NCI-H2107 (cell line): ENCODE measurements at places on chromosomes 5 and 9.
A peak's percentile ranks its signal among the peaks of the same experiment; 100 is the strongest.

GRCh38 chr9:114756920-114757319 is 48.9 kb downstream of the TNFSF15 start:
- no peak for DNase-seq

DNA sequence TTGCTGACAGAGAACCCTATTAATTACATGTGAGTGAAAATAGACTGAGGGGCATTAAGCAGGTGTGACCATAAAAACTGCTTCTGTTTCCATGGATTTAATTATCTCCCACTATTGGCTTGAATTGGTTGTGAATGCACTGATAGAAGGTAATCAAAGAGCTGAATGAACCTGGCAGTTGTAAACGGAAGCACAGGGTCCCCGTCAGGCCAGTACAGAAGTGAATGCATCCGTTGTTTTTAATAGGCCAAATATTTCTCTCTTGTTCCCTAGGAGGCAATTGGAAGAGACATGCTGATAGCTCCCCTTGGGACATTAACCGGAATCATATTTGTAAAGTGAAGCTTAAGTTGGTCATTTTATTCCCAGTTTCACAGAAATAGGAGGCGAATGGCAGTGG is 147.0 kb downstream of the CAVIN4 start:
- no peak for DNase-seq

DNA sequence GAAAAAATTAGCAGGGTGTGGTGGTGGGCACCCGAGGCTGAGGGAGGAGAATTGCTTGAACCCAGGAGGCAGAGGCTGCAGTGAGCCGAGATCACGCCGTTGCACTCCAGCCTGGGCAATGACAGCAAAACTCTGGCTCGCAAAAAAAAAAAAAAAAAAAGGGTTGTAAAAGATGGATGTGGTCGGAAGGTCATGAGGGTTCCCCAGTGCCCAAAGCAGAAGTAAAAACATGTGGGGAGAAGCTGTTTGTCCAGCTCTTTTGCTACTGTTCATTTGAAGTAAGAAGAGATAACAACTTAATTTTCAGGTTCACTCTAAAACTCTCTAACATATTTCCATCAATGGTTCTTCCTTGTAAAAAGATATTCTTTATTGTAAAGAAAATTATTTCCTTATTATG is 57.1 kb upstream of the GOLPH3 start:
- no peak for DNase-seq

- no peak for DNase-seq
These were observed 52.5 kb upstream of the SEMA6A start for GRCh38 chr5:116626945-116627679.

DNA sequence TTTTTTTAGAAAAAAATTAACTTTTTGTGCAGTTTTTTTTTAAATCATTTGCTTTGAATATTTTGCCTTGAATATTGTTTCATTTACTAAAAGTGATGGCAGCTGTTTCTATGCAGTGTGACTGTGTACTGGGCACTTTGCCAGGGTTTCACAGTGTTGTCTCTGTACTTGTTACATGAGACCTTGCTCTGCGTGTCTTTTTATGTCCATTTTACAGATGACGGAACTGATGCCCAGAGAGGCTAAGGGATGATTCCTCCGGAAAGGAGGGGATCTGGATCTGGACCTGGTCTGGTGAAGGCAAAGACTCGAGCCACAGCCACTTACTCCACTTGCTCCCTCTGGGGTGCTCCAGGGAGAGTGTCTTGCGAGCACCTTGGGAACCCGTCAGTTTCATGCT is 124.8 kb upstream of the PTCH1 start:
- DNase-seq, result no peak

- DNase-seq, result no peak
These were observed 34.9 kb downstream of the RFK start for GRCh38 chr9:76359365-76359764.

- DNase-seq, result no peak
These were observed 464.5 kb downstream of the MTRR start for GRCh38 chr5:8333485-8333884.

GRCh38 chr5:6719896-6720560 is 6.8 kb downstream of the TENT4A start:
- no peak for DNase-seq

GRCh38 chr5:1324719-1325190 is 20.1 kb downstream of the CLPTM1L start:
- DNase-seq, result no peak

DNA sequence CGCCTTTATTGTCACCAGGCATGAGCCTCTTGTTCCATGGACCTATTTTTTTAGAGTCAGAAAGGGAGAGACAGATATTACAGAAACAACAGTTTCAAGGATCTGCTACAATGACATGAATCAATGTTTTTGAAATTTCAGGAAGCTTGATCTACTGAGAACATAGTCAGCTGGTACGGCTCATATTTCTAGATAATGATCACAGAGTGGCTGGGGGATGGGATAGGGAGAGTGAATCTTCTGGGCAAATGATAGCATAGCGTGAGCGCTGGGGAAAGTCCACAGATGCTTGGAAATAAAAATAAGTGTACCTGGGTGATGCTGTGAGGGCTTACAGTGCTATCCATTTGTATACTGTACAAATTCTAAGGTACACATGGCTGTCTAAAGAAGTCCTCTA is 340.4 kb downstream of the EBF1 start:
- DNase-seq, result no peak

- no peak for DNase-seq
These were observed 45.7 kb upstream of the CFAP157 start for GRCh38 chr9:127660886-127661741.

GRCh38 chr5:6683241-6683640 is 30.0 kb upstream of the TENT4A start:
- no peak for DNase-seq

DNA sequence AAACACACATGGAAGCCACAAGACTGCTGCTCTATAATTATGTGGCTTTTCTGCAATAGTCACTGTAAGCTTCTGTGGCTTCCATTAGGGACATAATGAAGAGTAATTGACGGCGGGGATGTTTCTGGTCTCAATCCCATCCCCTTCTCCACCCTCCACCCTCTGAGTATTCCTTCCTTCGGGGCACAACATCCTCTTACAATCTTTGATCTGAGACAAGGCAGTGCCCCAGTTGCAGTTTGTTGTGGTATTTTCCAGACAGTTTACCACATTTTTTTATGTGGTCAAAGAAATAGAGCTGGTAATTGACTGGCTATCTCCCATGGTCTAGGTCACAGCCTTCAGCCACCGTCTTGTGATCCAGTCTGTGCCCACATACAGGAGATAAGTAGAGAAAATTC is 277.7 kb downstream of the NR2F1-AS1 start:
- DNase-seq, result no peak

GRCh38 chr5:66248874-66249273 is 104.8 kb downstream of the SREK1 start:
- no peak for DNase-seq

DNA sequence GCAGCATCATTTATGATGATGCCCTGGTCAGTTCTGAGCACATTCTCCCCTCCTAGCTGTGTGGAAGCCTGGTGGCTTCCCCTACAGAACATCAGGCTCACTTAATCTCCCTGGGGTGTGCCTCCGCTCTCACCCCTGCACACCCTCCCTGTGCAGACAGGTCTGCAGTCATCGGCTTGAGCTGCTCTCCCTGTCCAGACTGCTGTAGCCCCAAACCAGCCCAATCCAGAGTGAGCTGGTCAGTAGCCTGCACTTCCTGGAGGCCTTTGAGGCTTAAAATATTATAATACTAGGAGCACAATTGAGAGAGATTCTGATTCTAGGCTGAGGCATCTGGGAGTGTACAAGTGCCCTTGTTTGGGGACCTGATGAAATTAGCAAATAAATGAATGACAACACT is 60.2 kb downstream of the PPARGC1B start:
- no peak for DNase-seq

GRCh38 chr9:127714951-127715469 is 453 bp downstream of the PTRH1 start:
- no peak for DNase-seq

GRCh38 chr9:136093995-136094881 is 851 bp downstream of the NACC2 start:
- peak; percentile 39 for DNase-seq

- DNase-seq, result no peak
These were observed 310.9 kb downstream of the TRIM36 start for GRCh38 chr5:114858665-114859437.

GRCh38 chr9:13967011-13967410 is 346.9 kb downstream of the NFIB start:
- DNase-seq, result no peak

DNA sequence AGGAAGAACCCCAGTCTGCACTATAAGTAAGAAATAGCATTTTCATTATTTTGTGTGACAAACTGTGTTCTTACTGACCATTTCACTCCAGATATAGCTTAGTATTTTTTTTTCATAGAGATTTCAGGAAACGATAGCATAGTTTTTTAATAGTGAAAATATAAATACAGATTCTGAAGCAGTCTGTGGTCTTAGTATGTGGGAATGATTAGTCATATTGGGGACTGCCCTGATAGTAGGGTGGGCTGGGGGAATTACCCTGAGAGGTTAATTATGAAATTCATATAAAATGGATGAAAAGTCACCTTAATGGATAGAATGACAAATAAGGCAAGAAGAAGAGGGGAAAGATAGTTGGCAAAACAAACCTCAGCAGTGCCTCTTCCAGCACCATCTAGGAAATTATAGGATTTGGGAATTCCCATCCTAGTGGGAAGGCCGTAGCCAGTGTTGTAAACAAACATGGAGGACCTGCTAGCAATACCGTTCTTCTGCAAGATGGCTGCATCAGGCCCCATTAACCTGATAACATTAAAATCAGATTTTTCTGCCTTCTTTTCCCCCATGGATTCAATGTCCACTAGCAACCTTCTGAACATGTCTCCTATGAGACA is 23.7 kb upstream of the NR3C1 start:
- no peak for DNase-seq

- no peak for DNase-seq
These were observed 34.6 kb downstream of the HSPA4 start for GRCh38 chr5:133086366-133086875.

DNA sequence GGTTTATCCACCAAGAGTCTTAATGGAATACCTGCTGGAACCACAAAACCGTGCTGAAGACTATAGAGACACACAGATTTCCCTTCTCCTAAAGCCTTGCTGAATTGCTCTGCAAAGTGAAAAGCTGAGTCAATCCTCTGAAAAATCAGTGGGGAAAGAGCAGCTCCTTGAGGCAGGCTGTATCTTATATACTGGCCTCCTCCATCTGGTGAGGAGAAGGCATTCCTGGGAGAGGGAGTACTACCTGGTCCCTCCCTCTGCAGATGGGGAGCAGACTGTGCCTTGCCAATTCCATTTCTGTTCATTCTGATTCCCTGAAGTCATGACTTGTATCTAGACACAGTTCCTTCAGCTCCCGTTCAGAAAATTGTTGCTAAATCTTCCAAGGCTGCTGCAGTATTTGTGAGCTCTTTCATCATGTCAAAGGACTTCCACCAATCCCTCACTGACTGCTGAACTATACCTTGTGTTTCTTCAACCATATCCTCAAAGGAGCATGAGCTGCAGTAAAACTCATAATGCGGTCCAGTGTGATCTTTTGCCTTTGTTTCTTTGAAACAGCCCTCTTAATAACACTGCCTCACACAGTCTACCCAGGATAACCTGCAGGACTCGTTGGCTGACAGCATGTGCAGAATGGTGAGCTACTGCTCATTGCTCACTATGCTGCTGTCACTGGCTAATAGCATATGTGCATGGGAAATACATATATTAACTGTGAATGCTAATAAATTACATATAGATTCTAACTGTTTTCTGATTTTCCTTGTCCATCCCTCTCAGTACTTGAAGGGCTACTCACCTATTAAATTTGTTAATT is 84.5 kb downstream of the FOXD1 start:
- DNase-seq, result no peak

- no peak for DNase-seq
These were observed 16.2 kb downstream of the LHX6 start for GRCh38 chr9:122212473-122213004.

GRCh38 chr5:149130121-149130914 is 11.0 kb upstream of the ABLIM3 start:
- no peak for DNase-seq

- DNase-seq, result no peak
These were observed 312.3 kb downstream of the ENC1 start for GRCh38 chr5:74328221-74328630.

- no peak for DNase-seq
These were observed 95.8 kb upstream of the ABCA1 start for GRCh38 chr9:105023788-105024187.

DNA sequence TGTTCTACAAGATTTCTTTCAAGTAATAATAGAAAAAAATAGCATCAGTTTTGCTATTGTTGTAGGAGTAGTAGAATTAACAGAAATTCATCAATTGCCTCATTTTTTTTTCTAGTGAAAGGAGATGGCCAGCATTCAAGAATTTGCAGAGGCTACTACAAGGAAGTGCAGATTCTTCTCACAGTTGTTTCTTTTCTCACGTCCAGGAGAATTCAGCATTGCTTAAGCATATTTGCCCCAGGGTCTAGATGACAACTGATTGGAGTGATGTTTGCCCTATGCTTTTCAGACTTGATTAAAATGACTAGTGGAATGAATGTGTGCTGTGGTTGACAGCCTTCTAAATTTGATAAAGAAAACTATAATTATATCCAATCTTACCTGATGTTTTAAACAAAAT is 46.6 kb upstream of the SLC12A2 start:
- no peak for DNase-seq

DNA sequence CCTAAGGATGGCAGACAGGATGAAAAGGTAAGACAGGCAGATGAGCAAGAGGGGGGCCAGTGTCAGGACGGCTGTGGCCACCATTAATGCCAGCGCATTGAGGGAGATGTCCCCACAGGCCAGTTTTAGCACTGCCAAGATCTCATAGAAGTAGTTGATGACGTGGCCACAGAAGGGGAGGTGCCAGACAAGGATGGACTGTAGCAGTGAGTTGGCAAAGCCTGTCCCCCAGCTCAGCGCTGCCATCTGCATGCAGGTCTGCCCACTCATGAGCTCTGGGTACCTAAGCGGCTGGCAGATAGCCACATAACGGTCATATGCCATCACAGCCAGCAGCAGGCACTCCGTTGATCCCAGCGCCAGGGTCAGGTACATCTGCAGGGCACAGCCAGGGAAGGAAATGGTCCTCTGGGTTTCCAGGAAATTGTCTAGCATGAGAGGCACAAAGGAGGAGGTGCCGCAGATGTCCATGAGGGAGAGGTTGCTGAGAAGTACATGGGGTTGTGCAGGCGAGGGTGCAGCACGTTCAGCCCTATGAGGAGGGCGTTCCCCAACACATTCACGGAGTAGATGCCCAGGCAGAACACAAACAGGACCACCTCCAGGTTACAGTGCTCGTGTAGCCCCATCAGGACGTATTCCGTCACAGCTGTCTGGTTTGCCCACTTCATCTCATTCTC is 10.8 kb downstream of the OR13J1 start:
- no peak for DNase-seq

GRCh38 chr9:94920420-94921091 is 194.1 kb downstream of the AOPEP start:
- DNase-seq, result no peak

DNA sequence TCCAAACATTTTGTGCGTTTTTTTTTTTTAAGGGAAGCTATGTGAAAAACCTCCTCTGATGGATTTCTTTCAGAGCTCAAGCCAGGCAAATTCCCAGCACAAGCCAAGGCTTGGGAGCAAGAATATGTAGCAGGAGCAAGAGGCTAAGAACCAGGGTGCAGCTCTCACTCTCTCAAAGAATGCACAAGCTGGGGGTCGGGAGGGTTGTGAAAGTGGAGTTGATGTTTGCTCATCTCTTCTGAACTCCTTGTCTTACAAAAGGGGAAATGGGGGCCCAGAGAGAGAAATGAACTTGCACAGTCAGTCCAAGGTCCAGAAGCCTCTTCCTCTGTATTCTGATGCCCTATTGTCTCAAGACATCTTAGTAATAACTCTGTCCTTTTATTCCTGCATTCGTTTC is 7.7 kb upstream of the TRAF1 start:
- DNase-seq, result no peak
